GM12891 (cell line): ENCODE measurements at places on chromosomes 11 and 22.

- DNase-seq: no peak
These were observed 24.0 kb downstream of the SLCO2B1 start for GRCh38 chr11:75174781-75175370.

GRCh38 chr22:29799217-29799680 lies 32.1 kb downstream of the UQCR10 start:
- DNase-seq: no peak

GRCh38 chr22:32286290-32286840 lies 31.2 kb upstream of the SLC5A4 start:
- no peak for DNase-seq

GRCh38 chr11:72041364-72042063 lies 38.8 kb downstream of the NUMA1 start:
- DNase-seq: no peak

DNA sequence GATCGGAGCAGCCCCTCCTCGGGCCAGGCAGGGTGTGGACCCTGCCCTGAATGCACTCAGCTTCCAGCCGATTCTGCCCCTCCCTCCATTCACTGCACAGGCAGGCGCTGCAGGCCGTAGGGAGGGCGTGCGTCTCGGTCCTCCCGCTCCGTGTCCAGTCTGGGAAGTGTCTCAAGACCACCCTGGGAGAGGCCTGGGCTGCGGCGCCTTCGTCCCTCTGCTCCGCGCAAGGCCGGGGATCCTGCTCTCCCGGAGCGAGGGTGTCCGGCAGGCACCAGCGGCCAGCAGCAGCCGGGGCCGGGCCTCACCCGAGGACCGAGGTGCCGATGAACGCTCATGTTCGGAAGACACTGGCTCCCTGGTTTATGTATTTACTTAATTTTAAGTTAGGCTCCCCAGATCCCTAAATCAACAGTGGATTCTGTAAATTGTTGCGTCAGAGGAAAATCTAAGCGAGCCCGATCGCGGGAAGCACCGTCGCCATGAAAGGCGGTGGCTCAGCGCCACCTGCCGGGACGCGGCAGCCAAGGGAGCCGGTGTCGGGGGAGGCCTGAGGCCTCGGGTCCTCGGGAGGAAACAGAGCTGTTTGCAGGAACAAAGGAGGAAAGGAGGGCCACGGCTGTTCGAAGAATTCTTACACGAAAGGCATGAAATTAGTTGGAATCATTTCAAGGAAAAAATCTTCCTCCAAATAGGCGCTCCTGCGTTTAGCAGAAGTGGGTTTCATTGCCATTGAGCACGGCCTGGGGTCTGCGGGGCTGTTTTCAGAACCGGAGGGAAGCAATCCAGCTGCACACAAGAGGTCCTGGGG lies 195.3 kb downstream of the BRD1 start:
- DNase-seq: no peak

DNA sequence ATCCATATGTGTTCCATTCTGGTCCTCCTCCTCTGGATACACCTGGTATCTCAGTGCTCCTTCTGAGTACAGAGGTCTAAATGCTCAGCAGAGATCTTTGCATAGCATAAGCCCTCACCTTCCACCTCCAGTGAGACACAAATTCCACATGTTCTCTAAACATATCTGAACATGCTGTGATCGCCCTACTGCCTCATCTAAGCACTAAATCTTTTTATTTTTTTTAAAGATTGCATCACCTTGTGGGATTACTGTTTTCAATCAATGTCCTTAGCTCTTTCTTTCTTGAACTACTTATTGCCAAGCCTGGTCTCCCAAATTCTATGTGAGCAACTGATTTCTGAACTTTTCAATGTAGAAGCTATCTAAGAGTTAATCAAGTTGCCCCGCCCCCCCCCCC lies 113.4 kb downstream of the TRPC6 start:
- DNase-seq: no peak

DNA sequence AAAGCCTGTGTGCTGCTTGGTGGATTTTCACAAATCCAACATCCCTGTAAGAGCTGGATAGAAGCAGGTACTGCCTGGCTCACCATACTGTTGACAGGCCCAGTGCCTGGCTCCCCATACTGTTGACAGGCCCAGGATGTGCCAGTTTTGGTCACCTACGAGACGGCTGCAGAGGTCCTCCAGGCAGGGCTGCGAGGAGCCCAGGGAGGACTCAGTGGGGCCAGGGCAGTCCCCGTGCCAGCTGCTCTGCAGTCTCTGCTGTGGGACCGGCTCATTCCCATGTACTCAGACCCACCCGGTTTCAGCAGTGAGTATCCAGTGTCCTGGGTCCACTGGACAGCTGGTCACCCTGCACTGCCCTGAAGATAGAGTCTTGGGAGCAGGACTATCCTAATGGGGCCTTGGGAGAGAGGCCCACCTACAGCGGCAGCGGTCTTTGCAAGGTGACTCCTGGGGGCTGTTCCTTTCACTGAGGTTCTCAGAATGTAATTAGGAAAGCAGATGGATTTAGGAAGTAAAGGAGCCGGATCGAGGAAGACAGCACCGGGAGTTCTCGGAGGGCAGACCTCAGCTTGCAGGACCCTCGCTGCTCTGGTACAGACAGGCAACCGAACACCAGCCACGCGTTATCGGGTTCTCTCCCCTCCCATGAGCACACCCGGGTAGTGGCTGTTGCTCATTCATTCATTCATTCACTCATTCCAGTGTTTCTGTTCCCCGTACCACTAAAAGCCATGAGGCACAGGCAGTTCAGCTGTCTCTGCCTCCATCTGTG lies 106.1 kb downstream of the CTTN start:
- DNase-seq: no peak

- no peak for DNase-seq
These were observed 592 bp upstream of the NLRX1 start for GRCh38 chr11:119167933-119168332.

DNA sequence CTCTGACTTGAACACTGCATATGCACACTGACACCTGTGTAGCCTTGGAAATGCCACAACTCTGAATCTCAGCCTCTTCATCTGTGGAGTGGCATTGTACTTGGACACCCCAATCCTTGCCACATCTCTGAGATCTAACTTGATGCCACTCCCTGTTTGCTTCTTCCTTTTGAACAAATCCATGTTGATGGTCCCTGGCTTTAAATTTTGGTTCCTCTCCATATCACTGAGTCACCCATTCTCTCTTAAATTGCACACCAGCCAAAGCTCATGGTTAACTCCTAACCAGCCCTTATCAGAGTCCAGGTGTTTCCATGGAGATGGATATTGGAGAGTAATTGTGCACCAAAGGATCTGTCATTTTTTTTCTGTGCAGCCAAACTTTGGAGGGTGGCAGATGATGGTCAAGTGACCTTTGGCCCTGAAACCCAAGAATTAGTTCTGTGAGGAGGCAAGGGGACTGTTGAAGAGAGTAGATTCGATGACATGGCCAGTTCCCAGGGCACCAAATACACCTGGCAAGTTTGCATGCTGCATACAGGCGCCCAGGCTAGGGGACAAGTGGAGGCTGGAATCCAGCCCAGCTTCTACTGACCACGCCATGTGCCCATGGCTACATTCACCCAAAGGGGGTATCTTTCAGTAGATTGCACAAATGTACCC lies 25.1 kb upstream of the PAMR1 start:
- DNase-seq: no peak

DNA sequence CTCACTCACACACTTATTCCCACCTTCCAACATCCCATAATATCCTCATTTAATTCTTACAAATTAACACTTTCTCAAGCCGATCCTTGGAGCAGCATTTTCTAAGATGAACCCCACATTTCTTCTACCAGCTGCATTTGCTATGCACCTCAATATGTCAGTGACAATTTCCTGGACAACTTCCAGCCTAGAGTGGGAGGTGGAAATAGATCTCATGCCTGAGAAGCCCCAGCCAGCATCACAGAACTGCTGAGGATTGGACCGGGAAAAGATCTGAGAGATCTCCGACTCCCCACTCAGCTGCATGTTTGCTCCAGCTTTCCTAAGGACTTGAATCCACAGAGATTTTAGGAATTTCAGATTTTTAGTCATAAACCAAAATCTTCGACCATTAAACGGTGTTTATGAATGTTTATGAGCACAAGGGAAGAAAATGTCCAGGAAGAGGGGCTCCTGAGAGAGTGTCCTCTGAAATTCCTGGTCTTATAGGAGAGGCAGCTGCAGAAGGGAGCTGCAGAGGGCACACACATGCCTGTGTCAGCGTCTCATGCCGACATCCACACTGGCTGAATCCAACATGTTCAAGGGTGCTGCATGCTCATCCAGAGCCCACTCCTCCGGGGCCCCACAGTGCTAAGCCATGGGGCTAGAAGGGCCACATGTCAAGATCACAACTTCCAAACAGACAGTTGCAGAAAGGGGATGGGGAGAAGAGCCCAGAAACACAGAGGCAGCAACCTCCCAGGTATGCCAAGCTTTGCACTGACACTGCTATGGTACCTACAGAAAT lies 68.6 kb downstream of the MICAL3 start:
- no peak for DNase-seq

- no peak for DNase-seq
These were observed 203.1 kb upstream of the CADM1 start for GRCh38 chr11:115707180-115707905.

DNA sequence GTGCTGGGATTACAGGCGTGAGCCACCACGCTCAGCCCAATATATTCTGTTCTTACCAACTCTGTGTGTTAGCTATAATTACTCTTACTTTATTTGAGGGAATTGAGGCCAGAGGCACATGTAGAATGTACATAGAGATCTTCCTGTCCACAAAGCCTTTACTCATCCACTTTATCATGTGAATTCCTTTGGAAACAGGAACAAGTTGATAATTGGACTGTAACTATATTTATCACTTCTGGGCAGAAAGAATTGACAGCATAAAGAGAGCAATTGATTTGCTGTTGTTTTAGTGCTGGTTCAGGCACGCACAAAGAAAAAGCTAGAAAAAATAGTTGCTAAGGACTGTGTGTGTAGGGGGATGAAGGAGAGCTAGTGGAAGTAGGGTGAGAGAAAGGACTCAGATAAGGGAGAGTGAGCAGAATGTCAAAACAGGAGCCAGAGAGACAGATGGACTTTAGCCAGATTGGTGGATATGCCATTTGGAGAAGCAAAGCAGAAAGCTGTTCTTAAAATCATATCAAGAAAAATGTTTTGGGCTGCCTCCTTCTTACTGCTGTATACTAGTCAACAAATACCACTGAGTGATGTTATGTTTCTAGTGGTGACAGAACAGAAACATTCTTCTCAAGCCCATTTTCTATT lies 929.8 kb upstream of the CNTN5 start:
- DNase-seq: no peak

DNA sequence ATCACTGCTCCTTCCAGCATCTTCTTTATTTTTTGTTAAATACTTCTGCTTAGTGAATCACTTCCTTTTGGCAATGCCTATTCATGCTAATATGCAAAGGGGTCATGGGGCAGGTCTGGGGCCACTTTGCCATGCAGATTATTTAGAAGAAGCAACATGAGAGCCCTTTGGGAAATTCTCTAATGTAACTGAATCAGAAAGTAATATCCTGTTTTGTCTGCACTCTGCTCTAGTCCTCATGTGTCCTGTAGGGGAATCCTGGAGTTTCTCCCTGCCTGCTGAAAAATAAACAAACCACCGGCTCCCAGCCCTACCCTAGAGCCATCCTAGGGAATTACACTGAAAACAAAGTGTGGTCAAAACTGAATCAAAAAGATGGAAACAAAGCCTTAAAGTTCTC lies 176.5 kb upstream of the POU2AF2 start:
- DNase-seq: no peak

- DNase-seq: no peak
These were observed 115.6 kb downstream of the GGTLC2 start for GRCh38 chr22:22759889-22760546.

GRCh38 chr11:17443423-17443822 lies 33.2 kb downstream of the ABCC8 start:
- no peak for DNase-seq

DNA sequence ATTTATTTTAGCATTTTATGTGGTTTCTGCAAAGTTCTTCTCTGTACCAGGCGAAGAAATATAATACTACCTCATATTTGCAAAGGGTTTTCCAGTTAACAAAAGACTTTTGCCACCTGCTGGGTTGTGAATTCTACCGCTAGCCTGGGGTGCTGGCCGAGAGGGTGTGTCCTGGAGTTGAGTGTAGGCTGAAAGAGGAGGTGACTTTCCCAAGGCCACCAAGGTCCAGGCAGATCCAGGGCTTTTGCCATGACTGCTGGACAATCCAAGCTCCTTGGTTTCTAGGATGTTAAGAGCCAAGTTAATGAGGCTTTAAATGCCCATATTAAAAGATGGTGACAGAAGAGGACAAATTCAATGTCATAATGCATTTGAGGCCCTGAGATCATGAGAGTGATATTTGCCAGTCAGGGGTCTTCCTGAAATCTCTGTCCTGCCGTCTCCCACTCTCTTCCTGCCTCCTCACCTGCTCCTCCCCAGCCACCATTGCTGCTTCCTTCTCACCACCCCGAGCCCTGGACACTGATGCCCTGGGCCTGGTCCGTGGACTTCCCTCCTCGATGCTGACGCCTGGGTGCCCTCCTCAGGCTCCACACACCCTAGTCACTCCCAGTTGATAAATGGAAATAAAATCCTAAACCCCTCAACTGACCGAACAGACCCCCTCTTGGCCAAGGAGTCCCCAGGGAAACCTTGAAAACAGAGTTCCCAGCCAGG lies 825.6 kb downstream of the TBC1D22A start:
- DNase-seq: no peak

- no peak for DNase-seq
These were observed 8.5 kb downstream of the TMEM132A start for GRCh38 chr11:60932605-60933356.

- no peak for DNase-seq
These were observed 762 bp upstream of the TBC1D22A start for GRCh38 chr22:46761539-46762237.

- no peak for DNase-seq
These were observed 5.9 kb downstream of the SLC37A2 start for GRCh38 chr11:125069008-125069407.

GRCh38 chr11:100774132-100774531 lies 87.0 kb downstream of the ARHGAP42 start:
- no peak for DNase-seq

DNA sequence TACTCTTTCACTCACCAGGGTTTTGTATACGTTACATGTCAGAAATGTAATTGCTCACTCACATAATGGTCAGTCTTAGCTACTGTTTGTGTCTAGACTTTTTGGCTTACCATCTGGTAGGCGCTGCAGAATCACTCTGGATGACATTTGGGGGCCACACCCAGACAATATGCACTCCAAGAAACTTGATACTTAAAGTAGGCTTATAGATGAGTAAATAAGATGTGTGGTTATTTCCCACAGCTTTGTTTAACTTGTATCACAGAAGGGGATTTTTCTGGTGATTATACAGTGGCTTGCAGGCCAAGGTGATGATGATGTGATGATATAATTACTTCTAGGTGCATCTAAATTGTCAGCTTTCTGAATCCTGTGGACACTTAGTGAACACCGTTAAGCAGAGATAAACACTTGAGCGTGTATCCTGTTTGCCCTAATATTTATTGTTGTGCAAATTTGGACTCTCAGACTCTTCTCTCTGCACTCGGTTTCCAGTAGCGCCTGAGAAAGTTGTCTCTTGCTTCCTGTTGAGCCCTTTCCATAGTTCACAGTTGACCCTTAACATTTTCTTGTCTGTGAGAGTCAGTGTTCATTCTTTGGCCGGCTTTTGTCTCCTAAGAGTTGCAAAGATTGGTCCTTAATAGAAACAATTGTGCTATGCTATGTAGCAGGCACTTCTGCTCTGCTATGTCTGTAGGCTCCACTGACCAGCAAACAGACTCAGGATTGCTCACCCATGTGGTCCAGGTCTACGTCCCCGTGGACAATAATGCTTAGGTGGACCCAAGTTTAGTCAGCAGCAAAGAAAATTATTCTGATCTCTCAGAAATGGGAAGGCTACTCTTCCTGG lies 89.3 kb downstream of the PRR5L start:
- DNase-seq: no peak

GRCh38 chr11:110529043-110529442 lies 99.3 kb downstream of the FDX1 start:
- no peak for DNase-seq
